ENCODE measurements at places on chromosomes 7 and 10. TPM values are rescaled to one million over a fixed set of nuclear protein-coding genes. Genes with fewer than 3 reads are reported as not detected.

FAM24B gene
- polyA plus RNA-seq: 7.1 TPM

GRCh38 chr7:91344911-91345310 lies 80.7 kb downstream of the FZD1 start:
- DNase-seq: no peak

GRCh38 chr7:27134392-27134791 lies 3.8 kb upstream of the HOXA4 start:
- no peak for DNase-seq

- no peak for DNase-seq
Observed at GRCh38 chr10:44378626-44379025, 6.3 kb downstream of the CXCL12 start.

Data from thymus (tissue), 14 donors.